ENCODE measurements at places on chromosomes 5 and 9. TPM values are rescaled to one million over a fixed set of nuclear protein-coding genes. Genes with fewer than 3 reads are reported as not detected.

The CDKN2A gene
- total RNA-seq, result 4.2 TPM

The ZDHHC11 gene
- 4.3 TPM for total RNA-seq

The CARTPT gene
- 16.3 TPM for total RNA-seq

The PPP2R2B gene
- total RNA-seq, result 9.1 TPM

The IRX2 gene
- not detected for total RNA-seq

The GIN1 gene
- 9.5 TPM for total RNA-seq

The FST gene
- total RNA-seq, result 6.1 TPM

The LEAP2 gene
- 1.4 TPM for total RNA-seq

The TAS2R1 gene
- total RNA-seq, result not detected

The PLAC8L1 gene
- not detected for total RNA-seq

The PCDHA1 gene
- not detected for total RNA-seq

The BTNL3 gene
- total RNA-seq, result not detected

The ZNG1C gene
- total RNA-seq, result 21.6 TPM

The SLC44A1 gene
- 35.4 TPM for total RNA-seq

The CFAP157 gene
- not detected for total RNA-seq

The AGXT2 gene
- total RNA-seq, result not detected

The SLC6A7 gene
- not detected for total RNA-seq

The GABRA1 gene
- not detected for total RNA-seq

The RANBP6 gene
- 13.6 TPM for total RNA-seq

The CERCAM gene
- total RNA-seq, result 28.5 TPM

The ARL10 gene
- total RNA-seq, result 6.8 TPM

The HBEGF gene
- total RNA-seq, result 4.7 TPM

The PCDHB15 gene
- total RNA-seq, result 7.3 TPM

The NXNL2 gene
- total RNA-seq, result not detected

The EGR1 gene
- total RNA-seq, result 146 TPM

The IER5L gene
- 4.4 TPM for total RNA-seq

The PDE6A gene
- total RNA-seq, result not detected

The SHISAL2B gene
- not detected for total RNA-seq

The LHX3 gene
- not detected for total RNA-seq

The IRX1 gene
- total RNA-seq, result not detected

The LRRC19 gene
- not detected for total RNA-seq

The ZMAT2 gene
- 37.0 TPM for total RNA-seq

The FBP1 gene
- total RNA-seq, result 5.6 TPM

The HTR4 gene
- total RNA-seq, result 16.1 TPM

The IFNA7 gene
- total RNA-seq, result not detected

The CD274 gene
- 1.2 TPM for total RNA-seq

The SHROOM1 gene
- 20.0 TPM for total RNA-seq

The AQP7 gene
- total RNA-seq, result not detected

The S1PR3 gene
- total RNA-seq, result 10.4 TPM

The KCNIP1 gene
- 2.8 TPM for total RNA-seq

The ARSK gene
- total RNA-seq, result 13.3 TPM

The HAVCR1 gene
- not detected for total RNA-seq

The EDIL3 gene
- total RNA-seq, result 37.1 TPM

The TAF11L10 gene
- not detected for total RNA-seq

The PCDHA2 gene
- total RNA-seq, result not detected

The CD72 gene
- total RNA-seq, result 0.95 TPM

The MARVELD2 gene
- total RNA-seq, result 0.49 TPM

The CXXC5 gene
- 19.9 TPM for total RNA-seq

The ADAMTS2 gene
- 9.2 TPM for total RNA-seq

The PAEP gene
- not detected for total RNA-seq

All from sigmoid colon (tissue), 7 donors.